ENCODE measurements at places on chromosomes 11 and 22.

- DNase-seq = no peak
These were observed 43.7 kb downstream of the ALX4 start for GRCh38 chr11:44266056-44266780.

DNA sequence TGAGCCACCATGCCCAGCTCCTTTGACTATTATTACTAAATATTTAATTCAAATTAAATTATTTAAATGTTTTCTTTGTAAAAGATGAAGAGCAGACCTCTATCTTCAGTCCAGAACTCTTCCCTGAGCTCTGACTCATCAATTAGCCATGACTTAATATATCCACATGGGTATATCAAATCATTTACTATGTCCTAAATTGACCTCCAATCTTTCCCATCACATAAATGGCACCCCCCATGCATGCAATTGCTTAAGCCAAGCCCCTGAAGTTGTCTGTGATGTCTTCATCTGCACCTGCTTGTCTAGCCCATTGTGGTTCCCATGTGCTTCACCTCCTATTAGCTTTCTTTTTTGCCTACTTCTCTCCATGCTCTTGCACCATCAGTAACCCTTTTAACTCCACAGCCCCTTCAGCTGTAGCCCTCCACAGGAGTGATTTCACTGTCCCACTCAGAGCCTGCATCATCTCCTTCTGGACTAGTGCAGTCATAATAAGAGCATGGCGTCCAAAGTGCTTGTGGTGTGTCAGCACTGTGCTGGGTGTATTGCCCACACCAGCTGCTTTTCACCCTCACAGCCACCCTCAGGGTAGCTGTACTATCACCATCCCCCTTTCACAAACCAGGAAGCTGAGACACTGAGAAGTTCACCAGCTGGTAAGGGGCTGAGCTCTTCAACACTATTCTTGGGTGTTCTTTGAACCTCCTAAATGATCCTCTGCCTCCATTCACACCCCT lies 11.8 kb upstream of the THY1 start:
- DNase-seq = no peak

DNA sequence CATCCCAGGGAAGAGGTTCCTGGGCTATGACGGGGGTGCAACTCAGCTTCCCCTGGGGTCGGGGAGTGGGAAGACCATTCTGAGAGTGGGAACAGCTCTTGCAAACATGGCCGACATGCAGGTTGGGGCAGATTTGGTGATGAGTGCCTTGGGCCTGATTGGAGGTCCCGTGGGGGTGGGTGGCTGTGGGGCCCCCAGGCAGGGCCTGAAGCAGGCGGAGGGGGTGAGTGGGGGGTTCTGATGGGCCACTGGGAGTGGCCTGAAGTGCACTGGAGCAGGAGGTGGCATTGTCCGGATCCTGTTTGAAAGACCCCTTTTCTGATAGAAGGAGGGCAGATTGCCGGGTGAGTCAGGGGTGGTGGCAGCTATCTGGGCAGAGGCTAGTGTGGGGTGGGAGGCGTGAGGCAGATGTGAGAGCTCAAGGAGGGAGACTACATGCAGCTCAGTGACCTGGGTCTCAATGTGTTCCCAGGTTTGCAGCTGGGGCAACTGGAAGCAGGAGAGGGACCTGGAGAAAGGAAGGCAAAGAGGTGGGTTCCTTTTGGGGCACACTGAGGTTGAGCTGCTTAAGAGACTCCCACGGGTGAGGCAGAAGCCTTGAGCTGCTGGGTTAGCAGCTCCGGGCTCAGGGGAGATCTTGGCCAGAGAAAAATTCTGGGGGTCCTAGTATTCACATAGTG lies 15.1 kb downstream of the MYEOV start:
- no peak for DNase-seq

DNA sequence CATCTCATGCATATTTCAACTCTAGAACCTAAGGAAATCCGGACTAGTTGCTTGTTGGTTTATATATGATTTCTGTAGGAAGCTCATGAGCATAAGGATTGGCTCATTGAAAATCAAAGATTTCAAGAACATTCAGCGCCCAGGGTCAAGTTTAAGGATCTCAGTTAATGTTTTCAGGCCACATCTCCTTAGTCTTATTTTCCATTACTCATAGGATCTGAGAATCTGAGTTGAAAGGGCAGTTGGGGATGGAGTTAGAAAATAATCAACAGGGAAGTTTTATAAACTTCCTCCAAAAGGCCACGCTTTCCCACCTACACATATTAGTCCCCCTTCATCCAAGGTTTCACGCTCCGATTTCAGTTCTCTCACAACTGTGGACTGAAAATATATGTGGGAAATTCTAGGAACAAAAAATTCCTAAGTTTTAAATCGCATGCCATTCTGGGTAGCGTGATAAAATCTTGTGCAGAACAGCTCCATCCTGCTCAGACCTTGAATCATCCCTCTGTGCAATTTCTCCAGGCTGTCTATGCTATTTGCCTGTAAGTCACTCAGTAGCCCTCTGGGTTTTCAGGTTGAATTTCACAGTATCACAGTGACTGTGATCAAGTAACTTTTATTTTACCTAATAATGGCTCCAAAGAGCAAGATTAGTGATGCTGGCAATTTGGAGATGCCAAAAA lies 160.2 kb downstream of the KIRREL3 start:
- no peak for DNase-seq

DNA sequence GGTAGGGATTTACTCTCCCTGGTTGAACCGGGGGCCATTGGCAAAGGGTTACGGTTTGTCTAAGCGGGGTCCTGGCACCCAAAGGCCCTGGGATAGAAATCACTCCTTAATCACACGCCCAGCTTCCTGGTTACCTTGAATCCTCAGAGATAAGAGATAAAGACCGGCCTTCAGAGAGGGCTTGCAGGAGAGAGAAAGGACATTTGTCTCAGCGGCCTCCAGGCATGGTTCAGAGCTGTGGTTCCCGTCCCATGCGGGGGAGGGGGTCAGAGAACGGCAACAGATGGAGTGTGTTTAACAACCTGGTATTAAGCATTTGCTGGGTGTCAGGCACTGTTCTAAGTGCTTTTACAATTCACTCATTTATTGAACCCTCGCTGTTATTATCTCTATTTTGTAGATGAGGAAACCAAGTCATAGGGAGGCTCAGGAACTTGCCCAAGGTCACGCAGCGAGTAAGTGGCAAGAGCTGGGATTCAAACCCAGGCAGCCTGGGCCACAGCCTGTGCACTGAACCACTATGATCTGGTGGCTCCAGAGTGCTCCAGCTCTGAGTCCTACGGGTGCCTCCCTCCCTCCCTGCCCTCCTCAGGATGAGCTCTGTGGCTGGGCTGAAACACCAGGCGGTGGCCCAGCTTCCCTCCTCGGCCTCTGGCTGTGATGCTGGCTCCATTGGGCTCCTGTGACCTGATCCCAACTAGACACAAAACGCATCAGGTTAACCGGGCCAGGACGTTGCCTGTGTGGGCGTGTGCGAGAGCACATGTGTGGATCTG lies 18.6 kb downstream of the LRRC10B start:
- no peak for DNase-seq

DNA sequence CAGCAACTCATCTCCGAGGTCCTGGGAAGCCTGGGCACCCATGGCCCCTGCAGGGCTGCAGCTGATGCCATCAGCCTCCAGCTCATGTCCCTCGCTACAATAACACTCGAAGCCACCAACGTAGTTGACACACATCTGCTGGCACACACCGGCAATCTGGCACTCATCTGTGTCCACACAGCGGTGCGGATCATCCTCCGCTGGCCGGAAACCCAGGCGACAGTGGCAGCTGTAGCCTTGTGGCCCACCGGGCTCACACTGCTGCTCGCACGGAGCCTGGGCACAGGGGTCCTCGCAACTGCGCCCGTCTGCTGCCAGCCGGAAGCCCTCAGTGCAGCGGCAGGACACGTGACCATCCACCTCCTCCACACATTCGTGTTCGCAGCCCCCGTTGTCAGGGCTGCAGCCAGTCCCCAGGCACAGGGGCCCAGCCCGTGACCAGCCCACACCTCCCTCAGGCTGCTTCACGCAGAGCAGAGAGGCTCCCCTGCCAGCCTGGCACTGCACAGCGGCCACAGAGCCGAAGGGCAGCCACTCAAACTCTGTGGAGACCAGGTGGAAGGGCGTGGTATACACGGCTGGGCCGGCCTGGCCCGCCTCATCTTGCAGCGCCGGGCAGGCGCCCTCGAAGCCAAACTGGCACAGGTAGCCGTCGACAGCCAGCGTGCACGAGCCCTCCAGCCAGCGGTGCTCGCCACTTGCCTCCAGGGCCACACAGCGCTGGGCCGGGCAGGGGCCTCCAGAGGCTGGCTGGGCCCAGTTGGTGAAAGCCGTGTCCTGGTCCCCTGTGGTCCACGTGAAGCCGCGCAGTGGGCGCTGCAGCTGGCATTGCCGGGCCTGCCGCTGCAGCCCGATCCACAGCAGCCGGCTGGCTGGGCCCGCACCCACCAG lies 678 bp downstream of the CD248 start:
- no peak for DNase-seq

GRCh38 chr22:42363892-42364291 lies 68.3 kb downstream of the NFAM1 start:
- DNase-seq = no peak

DNA sequence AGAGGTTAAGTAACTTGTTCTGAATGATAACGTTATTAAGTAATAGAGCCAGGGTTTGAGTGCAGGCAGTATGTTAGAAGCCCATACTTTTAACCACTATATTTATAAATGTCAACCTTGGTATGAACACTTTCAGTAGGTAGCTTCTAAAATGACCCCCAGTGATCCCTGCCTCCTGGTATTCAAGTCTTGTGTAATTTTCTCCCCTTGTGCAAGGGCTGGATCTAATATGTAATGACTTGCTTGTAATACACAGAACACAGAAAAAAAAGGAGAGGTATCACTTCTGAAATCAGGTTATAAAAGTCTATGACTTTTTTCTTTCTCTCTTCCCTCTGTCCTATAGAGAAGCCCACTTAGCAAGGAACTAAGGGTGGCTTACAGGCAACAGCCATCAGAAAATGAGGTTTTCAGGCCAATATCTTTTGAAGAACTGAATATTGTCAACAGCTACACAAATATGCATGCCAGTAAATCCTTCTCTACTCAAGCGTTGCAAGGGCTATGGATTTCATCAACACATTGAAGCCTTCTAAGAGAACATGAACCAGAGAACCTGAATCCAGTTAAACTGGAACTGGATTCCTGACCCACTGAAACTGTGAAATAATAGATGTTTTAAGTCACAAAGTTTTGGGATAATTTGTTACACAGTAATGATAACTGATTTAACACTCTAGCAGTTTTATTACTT lies 712.3 kb downstream of the METTL15 start:
- no peak for DNase-seq

DNA sequence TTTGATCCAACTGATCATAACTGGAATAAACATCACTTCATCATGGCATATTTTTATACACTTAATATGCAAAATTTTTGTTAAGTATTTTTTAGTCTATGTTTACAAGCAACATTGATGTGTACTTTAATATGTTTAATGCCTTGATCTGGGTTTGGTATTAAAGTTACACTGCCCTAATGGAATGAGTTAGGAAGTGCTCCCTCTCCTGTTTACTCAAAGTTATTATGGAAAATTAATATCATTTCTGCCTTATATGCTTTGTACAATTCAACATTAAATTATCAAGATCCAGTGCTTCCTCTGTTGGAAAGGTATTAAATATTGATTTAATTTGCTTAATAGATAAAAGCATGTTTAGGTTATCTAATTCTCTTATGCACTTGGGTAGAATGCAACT lies 927.3 kb upstream of the RAG2 start:
- DNase-seq = no peak

GRCh38 chr11:117815262-117815803 lies 9.2 kb downstream of the FXYD2 start:
- peak; percentile 63 for DNase-seq

GRCh38 chr22:24205438-24206195 lies 24.3 kb downstream of the SUSD2 start:
- no peak for DNase-seq

DNA sequence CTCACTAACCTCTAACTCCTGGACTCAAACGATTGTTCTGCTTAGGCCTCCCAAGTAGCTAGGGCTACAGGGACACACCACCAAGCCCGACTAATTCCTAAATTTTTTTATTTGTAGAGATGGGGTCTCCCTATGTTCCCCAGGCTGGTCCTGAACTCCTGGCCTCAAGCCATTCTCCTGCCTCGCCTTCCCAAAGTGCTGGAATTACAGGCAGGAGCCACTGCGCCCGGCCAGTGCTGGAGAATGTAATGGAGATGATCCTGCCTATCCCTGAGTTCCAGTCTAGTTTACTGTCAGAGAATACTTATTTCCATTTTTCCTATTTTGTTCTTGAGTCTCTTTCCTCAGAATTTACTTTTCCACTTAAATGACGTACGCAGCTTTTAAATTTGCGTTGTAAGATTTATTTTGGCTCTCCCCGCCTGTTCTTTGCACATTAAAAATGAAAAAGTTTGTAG lies at the start of gene CHEK1:
Gene CHEK1 (plus strand): TSS at position 408 of the 458 bp plus-strand sequence. CDS start 1,606 bp downstream, outside the sequence.
- DNase-seq = no peak

DNA sequence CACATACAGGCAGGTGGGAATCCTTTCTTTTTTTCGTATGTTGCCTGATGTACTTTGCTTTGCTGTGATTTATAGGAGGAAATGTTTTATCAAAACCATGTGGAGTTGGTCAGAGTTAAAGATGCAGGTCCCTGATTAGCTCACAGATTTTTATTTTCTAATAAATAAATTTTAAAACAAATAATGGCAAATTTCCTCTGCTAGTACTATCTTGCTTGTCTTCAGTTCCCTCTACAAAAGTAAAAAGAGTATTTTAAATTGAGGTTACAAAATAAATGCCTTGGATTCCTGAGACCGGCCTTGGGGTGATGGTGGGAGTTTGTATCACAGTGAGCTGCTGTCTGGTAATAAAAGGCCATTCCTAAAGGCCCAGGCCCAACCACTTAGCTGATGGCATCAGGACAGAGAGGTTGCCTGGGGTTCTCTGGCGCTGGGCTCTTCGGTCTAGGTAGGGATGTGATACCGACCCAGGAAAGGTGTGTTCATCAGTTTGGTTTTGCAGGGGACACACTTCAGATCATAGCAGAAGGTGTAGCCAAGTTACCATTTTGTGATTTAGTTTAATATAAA lies 129.0 kb downstream of the TBC1D22A start:
- no peak for DNase-seq

GRCh38 chr22:24325105-24325757 lies 54.6 kb downstream of the SPECC1L start:
- DNase-seq = no peak

- no peak for DNase-seq
These were observed 23.5 kb downstream of the TUG1 start for GRCh38 chr22:30992565-30992964.

- no peak for DNase-seq
These were observed 81.7 kb downstream of the MPPED2 start for GRCh38 chr11:30504468-30504867.

- DNase-seq = no peak
These were observed 340.5 kb upstream of the ANO3 start for GRCh38 chr11:25991476-25991875.

- DNase-seq = peak; percentile 96
These were observed at the start of gene SYCE3 for GRCh38 chr22:50562523-50563412. Gene SYCE3, minus strand, starts transcription at chr22:50562919. Its CDS starts 6,514 bp downstream, at chr22:50556405.

DNA sequence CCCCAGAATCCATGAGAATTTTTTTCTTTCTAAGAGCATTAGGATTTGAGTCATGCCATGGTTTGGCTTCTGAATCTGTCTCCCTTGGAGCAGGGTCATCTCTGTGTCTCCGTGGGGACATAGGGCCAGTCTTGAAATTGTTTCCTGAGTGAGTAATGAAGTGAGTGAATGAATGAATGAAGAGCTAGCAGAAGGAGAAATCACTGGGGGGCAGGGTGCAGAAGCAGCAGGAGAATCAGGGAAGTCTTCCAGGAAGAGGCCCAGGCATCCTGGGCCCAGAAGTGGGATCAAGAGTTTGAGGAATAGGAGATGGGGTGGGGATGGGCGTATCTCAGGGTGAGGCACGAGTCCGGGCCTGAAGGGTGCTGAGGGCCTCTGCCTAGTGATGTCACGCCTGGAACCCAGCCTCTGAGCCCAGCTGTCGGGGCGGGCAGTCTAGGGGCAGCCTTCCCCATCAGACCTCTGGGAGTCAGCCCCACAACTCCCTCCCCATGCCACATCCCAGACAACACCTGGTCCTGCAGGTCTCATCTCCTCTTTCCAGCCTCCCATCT lies 12.5 kb upstream of the MGAT3 start:
- no peak for DNase-seq
